K562 (cell line): ENCODE measurements at places on chromosomes 1 and 21. TPM values are rescaled to one million over a fixed set of nuclear protein-coding genes. Genes with fewer than 3 reads are reported as not detected.

SLAMF7 gene
- 0.35 and 0.49 TPM in 2 replicates for total RNA-seq

NEXN gene
- total RNA-seq = 0.60 and 0.92 TPM in 2 replicates

NUP210L gene
- total RNA-seq = not detected in 2 replicates

UMODL1 gene
- total RNA-seq = not detected in 2 replicates

LCE2B gene
- total RNA-seq = not detected in 2 replicates

ARMH1 gene
- total RNA-seq = 0.49 TPM in 1 of 2 replicates, not detected in the other

CAPN9 gene
- total RNA-seq = not detected in 2 replicates

HCRTR1 gene
- not detected in 2 replicates for total RNA-seq

KRTAP13-2 gene
- not detected in 2 replicates for total RNA-seq

LCE1A gene
- total RNA-seq = not detected in 2 replicates

KCNAB2 gene
- 14.7 and 15.8 TPM in 2 replicates for total RNA-seq

LRRC42 gene
- total RNA-seq = 40.1 and 42.7 TPM in 2 replicates

PLEKHA6 gene
- 0.29 and 0.33 TPM in 2 replicates for total RNA-seq

SH3GLB1 gene
- 33.9 and 34.2 TPM in 2 replicates for total RNA-seq
